ENCODE measurements at places on chromosomes 5 and 9. TPM values are rescaled to one million over a fixed set of nuclear protein-coding genes. Genes with fewer than 3 reads are reported as not detected.

DNA sequence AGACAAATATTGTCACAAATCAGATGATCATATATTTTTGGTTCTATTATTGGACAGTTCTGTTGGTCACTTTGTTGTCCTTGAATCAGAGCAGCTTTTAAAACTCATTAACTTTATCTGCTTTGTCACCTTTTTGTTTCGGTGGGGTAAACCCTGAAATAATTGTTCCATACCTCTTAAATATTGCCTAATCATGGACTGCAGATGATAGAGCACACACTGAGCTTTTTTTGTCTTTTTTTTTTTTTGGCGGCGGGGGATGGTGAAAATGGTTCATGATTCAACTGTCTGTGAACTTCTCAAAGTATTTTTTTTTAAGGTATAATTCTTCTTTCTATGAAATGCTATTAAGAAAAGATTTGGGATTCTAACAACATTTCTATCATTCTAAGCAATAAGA lies 1.8 kb downstream of the NUDT12 start:
- DNase-seq: no peak

DNA sequence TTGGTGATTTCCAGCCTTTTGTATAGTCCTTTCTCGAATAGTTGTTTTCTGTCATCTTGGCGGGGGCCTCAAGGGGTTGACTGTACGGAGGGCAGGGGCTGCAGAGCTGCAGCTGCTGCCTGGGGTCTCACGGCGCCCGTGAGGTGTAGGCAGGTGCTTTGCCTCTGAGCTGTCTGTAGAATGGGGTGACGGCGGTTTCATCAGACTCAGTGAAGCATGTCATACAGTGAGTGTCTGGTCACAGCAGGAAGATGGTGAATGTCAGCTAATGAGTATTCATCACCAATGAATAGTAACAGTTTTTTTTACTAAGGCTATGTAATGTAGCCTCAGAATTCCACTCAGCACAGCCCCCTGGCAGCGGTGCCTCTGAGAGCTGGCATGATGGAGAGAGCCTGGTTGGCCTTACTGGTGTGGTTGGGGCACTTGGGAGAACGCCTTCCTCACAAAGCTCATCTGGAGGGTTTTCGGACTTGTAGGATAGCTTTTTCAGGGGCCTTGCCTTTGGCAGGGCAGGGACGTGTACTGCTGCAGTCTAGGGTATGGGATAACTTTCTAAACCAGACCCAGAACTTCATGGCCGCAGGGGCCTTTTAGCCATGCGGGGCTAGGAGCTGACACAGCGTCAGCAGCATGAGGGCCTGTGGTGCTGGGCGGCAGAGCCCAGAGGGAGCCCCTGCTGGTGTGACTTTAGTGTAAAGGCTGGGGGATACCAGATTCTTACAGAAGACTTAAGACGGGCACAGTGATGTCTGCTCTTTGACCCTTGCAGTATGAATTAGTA lies 15.0 kb downstream of the TENT4A start:
- DNase-seq: no peak

DNA sequence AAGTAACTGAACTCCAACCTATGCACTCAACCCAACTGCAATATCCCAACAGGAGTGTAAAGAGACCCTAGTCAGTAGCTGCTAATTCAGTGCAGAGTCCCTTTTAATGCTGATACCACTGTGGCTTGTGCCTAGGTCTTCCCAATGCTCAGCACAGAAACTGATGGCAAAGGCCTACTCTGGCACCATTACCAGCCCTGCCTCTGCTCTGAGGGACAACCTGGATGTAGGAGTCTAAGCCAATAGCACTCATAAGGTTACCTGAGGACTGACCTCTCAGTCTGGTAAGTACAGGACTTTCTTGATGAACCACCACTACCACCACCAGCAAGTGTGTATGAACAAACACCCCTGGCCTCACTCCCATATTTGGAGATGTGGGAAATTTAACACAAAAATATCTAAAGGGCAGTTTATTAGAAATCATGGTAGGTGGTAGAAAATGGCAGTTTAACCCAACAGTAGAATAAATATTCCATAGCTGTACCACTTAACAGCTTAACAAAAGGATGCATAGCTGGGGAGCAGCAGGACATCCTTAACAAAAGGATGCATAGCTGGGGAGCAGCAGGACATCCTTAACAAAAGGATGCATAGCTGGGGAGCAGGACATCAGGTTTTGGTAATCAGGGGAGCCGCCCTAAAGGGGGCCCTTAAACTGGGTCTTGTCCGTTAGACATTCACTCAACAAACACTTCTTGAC lies 11.0 kb upstream of the DNAJA1 start:
- DNase-seq: no peak

GRCh38 chr9:109537288-109537687 lies 39.2 kb upstream of the PTPN3 start:
- no peak for DNase-seq

DNA sequence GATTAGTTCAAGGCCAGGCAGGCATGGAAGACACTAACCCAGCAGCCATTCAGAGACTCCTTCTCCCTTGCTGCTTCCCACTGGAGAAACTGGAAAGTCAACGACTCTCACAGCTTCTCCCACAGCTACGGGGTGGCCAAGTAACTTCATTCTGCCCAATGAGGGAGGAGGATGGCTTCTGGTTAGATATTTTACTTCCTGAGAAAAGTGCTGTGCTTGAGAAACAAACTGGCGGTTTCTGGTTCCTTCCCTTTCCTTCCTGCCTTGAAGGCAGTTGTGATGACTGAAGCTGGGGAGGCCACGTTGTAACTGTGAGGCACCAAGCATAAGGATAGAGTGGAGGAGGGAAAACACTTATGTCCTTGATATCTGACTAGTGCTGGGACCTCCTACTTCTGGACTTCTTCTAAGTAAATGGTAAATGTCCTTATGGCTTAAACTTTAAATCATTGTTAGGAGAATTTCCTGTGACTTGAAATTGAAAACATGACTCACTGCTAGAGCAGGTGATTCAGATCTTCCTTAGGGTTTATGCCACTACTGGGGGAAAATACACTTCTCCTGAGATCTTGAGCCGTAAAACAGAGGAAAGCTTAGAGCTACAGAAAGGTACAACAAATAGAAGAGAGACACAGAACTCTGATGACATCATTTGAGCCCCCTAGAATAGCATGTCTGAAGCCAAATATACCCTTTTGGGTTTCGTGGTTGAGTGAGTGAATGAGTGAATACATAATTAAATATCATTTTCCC lies 3.1 kb upstream of the GNPDA1 start:
- DNase-seq: no peak

GRCh38 chr9:123421801-123422455 lies 65.9 kb downstream of the CRB2 start:
- DNase-seq: no peak

- no peak for DNase-seq
Measured at GRCh38 chr5:164360589-164360988, 855.2 kb downstream of the MAT2B start.

- no peak for DNase-seq
Measured at GRCh38 chr9:107869111-107869510, 379.5 kb upstream of the KLF4 start.

DNA sequence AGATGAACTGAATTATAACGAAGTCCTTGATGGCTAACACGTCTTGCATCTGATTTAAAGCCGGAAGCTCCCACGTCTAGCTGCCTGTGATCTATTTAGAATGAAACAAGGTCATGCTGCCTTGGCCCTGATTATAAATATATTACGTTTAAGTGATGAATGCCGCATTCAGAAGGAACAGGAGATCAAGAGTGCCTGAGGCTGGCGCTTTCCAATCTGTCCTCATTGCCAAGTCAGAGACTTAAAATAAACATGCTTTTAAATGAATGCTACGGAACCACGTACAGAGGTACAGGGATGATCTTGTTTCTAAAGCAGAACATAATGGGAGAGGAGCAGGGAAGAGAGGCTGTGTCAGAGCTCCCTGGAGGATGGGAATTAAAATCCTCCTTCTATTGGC lies 292.8 kb downstream of the TLE1 start:
- no peak for DNase-seq

- DNase-seq: no peak
Measured at GRCh38 chr9:91382298-91382697, 20.6 kb upstream of the AUH start.

DNA sequence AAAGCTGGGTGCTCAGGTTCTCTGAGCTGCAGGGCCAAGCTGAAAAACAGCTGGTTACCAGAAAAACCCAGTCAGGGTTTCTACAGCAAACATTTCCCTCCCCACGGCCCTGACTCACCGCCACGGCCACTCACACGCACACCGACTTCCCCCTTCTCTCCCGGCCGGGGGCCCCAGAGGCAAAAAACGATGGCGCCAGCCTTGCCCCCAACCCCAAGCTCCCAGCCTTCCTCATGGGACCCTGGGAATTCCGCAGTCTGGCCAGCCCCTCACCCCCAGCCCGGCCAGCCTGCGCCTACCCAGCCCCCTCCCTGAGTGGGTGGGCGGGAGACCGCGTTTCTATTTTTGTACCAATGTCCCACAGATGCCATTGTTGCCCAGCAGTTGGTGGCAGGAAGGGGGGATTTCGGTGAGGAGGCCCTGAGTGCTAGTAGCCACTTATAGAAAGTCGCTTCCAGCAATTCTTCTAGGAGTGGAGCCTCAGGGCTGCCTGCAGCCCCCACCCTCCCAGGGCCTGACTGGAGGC lies 18.4 kb downstream of the ENG start:
- DNase-seq: peak; percentile 72

IFNA21 gene
- total RNA-seq: not detected

TNC gene
- 2.5 TPM for total RNA-seq

PFN3 gene
- total RNA-seq: not detected

F12 gene
- not detected for total RNA-seq

TRIM14 gene
- 4.0 TPM for total RNA-seq

NOXA1 gene
- total RNA-seq: 1.9 TPM

EPB41L4A gene
- total RNA-seq: 18.6 TPM

SPATA31D4 gene
- not detected for total RNA-seq

ARHGEF28 gene
- total RNA-seq: 3.5 TPM

MLANA gene
- not detected for total RNA-seq
